ENCODE measurements at places on chromosomes 1 and 21.

DNA sequence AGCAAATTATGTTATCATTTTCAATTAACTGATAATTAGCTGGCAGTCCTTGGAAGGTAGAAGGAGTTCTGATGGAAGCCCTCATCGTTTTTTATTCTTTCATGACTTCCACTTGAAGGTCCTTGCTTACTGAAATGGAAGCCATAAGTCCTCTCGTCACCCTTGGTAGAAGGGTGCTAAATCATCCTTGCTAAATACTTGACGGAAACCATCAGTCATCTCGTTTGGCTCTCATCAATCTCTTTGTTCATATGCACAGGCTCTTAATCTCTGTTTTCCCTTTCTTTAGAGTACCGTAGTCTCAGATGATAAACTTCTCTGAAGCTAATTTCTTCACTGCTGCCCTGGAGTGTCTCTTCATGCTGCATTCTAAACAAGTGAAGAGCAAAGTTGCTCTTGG lies 34.5 kb downstream of the UCK2 start:
- DNase-seq, result no peak

DNA sequence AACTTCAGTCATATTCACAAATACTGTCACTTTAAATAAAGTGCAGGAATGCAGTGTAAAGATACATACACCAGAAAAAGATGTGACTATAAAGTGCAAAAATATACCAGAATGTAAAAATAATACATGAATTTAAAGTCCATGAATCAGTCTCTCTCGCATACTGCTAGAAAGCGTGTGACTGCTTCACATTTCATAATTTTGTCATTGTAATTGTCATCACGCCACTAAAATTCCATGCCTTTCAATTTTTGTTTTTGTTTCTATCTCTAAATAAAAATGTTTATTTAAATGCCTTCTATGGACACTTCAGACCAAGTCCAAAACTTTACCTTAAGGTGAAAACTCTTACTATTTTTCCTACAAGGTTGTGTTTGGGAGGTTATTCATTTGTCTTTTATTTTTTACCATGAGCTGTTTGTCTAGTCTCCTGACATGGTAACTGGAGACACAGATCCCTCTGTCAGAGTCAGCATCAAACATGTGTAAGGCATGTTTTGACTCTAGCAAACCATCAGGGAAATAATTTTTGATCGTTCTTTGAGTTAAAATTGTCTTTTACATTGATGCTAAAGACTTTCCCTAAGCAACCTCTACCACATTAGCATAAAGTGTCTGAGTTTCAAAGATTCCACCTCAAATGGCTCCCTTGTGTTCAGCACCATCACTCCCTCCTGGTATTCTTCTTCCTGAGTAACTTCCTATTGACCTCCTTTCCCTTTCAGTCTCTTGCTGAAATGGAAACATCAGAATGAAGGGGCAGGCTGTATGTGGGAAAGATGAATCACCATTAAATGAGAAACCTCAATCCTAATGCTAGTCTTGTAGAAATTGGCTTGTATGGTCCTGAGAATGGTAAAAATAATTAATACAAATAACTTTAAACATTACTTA lies 14.0 kb upstream of the AIM2 start:
- DNase-seq, result no peak

DNA sequence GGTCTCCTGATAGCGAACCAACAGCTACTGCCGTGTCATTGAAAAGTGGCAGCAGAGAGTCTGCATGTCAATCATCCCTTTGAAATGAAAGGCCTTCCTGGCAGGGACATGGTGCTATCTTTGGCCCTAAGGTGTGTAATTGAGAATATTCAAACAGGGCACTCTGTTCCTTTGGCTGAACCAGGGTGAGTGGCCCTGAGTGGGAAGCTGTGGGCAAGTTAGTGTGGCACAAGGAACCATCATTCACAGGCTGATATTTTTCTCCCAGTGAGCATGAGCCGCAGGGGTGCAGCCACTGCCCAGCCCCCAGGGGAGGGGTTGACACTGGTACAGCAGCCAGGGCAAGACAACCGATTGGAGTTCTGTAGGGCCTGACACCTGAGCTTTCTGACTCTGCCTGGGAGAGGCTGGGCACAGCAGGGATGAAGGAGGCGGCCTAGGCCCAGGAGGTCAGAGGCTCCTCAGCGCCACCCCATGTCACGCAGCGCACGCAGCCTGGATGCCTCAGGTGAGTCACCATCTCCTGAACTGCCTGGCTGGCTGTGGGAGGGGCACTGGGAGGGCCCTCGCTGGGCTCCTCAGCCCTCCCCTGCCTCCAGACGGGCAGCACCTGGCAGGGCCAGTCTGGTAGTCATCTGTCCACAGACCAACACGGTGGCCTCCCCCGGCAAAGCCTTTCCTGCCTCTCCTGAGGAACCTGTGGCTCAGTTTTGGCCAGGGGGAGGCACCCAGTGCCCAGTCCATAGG lies 13.2 kb downstream of the QSOX1 start:
- DNase-seq, result no peak

DNA sequence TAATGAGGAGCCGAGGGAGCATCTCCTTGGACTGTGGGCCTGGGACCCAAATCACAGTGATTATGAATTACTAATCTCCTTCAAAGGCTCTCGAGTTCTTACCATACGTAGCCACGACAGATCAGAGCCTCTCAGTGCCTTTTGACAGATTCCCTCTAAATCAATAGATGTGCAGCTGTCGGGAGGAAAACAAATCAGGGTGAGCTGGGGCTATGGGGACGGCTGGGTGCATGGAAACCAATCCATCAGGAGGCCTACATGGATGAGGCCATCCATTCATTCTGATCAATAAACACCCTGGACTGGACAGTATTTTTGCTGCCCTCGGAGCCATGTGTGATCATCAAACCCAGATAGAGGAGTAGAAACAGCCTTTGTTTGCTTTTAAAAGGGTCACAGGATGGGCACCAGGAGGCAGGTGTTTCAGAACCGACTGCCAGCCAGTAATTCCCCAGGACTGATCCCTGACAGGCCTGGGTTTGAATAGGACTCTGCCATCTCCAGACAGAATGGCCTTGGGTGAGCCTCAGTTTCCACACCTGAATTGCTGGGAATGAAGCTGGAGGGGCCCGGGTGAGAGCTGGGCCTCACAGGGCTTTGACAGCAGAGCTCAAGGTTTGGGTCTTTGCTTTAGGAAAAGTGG lies 532.8 kb downstream of the MATN1 start:
- DNase-seq, result no peak

DNA sequence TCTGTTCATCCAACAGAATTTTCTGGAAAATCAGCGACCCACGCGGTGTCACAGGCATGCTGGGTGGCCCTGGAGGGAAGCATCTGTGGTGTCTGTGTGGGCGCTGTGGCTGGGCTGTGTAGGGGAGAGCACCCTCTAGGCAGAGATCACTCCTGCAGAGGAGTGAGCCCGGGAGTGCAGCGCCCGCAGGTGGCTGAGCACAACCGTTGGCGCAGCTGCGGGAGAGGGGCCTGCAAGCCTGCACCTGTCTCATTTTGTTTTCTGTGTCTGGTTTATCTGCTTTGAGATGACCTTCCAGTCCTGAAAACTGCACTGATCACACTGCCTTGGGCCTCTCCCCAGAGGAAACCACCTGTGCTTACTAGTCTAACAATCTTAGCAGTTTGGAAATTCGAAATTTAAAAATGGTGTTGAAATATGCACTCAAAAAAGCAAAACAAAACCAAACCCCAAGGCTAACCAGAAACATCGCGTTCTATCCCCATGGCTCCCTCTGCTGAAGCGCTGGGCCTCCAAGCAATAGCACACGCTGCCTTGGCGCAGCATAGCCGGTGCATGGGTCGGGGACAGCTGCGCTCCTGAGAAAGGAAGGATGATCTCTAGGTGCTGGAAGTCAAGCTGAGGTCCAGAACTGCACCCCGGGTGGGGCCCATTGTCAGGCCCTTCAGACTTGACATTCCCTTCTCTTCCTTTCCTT lies 4.8 kb downstream of the FAM3B start:
- DNase-seq, result no peak

DNA sequence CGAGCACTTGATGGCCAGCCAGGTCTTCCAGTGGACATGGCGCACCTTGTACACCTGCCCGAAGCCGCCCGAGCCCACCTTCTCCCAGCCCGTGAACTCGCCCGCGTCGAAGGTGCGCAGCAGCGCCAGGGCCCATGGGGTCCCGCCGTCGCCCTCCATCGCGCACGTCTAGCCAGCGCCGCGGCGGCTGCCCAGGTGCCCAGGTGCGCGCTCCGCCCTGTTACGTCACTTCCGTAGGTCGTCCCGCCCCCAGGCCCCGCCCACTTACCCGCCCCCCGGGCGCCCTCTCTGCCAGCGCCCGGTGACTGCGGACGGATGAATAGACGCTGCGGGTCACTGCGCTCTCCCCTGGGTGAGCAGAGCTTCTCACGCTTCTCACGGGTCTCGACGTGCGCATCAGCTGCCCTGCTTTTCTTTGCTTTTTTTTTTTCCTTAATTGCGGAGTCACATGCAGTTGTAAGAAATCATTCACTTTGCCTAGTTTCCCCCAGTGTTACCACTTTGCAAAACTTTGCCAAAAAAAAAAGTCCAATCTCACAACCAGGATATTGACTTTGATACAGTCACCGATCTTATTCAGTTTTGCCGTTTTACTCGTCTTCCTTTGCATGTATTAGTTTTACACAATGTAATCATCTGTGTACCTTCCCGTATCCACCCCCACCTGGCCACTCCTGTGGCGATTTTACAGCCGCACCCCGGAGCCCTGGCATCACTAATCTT lies at the start of gene RIPK4:
RIPK4 (minus strand) TSS at position 170 of the 723 bp plus-strand sequence; CDS start at position 159, 11 bp downstream.
- no peak for DNase-seq

DNA sequence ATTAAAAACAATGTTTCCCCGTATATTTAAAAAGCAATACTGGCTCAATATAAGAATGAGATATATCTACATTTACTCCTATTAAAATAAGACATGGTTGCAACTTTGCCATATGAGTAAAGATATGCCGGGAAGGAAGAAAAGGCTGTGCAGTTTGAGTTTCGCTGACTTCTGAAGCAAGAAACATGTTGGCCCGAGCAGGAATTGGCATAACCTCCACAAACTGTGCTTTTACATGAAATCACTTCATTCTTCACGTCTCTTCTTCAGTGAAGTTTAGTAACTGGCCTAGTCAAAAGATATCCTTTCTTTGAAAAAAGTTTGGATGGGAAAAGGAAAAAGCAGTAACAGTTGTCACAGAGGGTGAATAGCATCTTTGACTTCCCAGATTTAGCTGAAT lies 342.0 kb downstream of the PBX1 start:
- no peak for DNase-seq

GRCh38 chr1:177561436-177561835 lies 390.7 kb downstream of the BRINP2 start:
- DNase-seq, result no peak

GRCh38 chr21:14952916-14953315 lies 111.9 kb downstream of the NRIP1 start:
- DNase-seq, result no peak

- peak; percentile 89 for DNase-seq
Measured at GRCh38 chr1:234599617-234600417, 10.2 kb downstream of the IRF2BP2 start.

DNA sequence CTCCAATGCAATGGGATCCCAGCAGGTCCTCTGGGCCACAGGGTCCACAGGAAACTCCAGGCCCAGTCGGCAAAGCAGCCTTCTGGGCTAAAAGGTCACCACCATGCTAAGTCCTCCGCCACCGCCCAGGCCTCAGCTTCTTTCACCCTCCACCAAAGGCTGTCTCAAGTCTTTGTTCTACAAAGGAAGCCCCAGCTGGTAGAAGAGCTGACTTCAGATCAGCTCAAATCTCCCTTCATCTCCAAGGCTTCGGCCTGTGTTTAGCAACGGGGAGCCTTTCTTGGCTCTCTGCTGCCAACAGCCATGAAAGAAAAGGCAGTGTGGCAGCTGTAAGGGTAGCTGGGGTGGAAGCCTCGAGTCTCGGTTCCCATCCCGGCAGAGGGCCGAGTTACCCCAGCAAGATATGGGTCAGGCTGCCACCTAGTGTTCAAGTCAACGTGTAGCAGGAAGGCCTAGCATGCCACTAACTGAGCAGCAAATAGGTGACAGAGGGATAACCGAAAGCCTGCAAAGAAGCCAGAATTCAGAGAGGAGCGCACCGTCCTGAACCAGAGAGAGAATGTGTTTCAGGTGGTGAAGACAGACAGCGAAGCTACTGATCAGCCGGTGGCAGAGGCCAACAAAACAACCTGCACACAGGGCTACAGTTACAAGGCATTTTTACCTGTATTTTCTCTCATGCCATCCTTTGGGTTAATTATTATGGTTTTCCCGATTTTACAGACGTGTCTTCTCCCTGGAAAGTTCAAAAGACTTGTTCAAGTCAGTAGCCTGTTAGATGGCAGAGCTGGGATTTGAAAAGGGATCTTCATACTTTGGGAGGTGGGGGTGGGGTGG lies 26.8 kb upstream of the CRNN start:
- DNase-seq, result peak; percentile 54

- peak; percentile 73 for DNase-seq
Measured at GRCh38 chr1:10508511-10508951, 33.8 kb downstream of the PEX14 start.

- DNase-seq, result peak; percentile 17
Measured at GRCh38 chr1:219189021-219189824, 15.5 kb downstream of the LYPLAL1 start.

DNA sequence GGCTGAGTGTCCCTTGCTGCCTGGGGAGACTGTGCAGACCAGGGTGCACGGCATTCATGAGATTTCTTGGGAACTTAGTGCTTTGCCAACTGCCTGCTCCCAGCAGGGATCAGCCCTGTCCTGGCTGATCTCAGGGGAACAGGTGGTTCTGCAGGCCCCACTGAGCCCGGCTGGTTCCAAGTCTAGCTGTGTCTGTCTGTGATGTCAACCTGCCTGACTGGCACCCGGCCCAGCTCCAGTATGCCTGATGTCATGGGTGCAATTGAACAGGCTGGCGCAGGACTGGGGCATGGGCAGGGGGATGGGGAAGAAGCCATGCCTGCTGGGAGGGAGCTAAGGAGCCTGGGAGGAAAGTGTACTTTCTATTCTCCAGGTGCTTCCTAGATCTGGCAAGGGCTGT lies 227.1 kb downstream of the GRIK3 start:
- DNase-seq, result peak; percentile 90

DNA sequence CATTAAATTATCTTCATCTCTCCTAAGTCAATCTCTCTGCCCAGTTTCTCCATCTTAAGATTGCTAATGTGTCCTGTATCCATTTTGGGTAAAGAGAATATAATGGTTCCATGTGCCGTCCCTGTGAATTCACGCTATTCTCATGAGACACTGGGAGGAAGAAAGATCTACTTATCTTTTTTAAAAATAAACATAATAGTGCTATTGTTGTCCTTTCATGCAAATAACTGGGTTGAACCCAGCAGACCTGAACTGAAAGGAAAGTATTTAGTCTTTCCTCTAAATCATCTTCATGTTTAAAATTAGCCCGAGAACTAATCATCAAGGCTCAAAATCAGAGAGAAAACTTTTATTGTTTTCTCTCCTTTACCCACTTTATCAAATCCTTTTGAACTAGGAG lies 22.4 kb downstream of the SLAMF1 start:
- DNase-seq, result no peak

DNA sequence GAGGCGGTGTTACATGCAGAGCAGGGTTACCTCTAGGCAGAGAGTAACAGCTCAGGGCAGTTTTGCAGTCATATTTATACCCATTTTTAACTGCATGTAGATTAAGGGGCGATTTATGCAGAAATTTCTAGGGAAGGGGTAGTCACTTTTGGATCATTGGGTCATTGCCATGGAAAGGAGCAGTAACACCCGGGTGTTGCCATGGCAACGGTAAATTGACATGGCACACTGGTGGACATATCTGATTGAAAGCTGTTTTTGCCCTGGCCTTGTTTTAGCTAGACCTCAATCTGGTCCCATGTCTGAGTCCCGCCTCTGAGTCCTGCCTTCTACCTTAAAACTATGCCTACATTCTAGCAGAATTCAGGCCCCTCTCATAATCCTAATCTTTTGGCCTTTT lies 11.8 kb upstream of the USP1 start:
- peak; percentile 26 for DNase-seq

All from DMS 273 treated with DMSO at 0.1 percent for 48 hours (cell line).